Activated CD8-positive, alpha-beta memory T cell treated with anti-CD3 and anti-CD28 coated beads for 36 hours (primary cell): ENCODE measurements at places on chromosomes 13 and 19. TPM values are rescaled to one million over a fixed set of nuclear protein-coding genes. Genes with fewer than 3 reads are reported as not detected.

NLRP11 gene
- 0.06 TPM for total RNA-seq

TOMM40 gene
- total RNA-seq = 223 TPM

KL gene
- total RNA-seq = 0.19 TPM

PCDH17 gene
- not detected for total RNA-seq

SHISA7 gene
- total RNA-seq = not detected
